Fibroblast of lung (primary cell): ENCODE measurements at places on chromosomes 4 and X. TPM values are rescaled to one million over a fixed set of nuclear protein-coding genes. Genes with fewer than 3 reads are reported as not detected.

SPIN2A gene
- 0.50 and 0.51 TPM in 2 replicates for total RNA-seq

FAM90A26 gene
- total RNA-seq, result not detected in 2 replicates

ADH1A gene
- 0.17 TPM in 1 of 2 replicates, not detected in the other for total RNA-seq

TDO2 gene
- total RNA-seq, result 1.5 and 14.4 TPM in 2 replicates

TMPRSS11E gene
- not detected in 2 replicates for total RNA-seq

CFAP47 gene
- not detected in 2 replicates for total RNA-seq

NHSL2 gene
- 4.1 and 9.7 TPM in 2 replicates for total RNA-seq

CD40LG gene
- total RNA-seq, result not detected in 2 replicates

SPANXA2 gene
- not detected in 2 replicates for total RNA-seq

NIPAL1 gene
- under 0.01 TPM in 1 of 2 replicates, not detected in the other for total RNA-seq

ITGB1BP2 gene
- total RNA-seq, result 0.51 and 0.66 TPM in 2 replicates

PDGFC gene
- total RNA-seq, result 67.3 and 103 TPM in 2 replicates
